ENCODE measurements at places on chromosomes 2 and 18. TPM values are rescaled to one million over a fixed set of nuclear protein-coding genes. Genes with fewer than 3 reads are reported as not detected.

GRCh38 chr2:163752267-163752666, 16.5 kb upstream of the FIGN start:
- no peak for DNase-seq

DNA sequence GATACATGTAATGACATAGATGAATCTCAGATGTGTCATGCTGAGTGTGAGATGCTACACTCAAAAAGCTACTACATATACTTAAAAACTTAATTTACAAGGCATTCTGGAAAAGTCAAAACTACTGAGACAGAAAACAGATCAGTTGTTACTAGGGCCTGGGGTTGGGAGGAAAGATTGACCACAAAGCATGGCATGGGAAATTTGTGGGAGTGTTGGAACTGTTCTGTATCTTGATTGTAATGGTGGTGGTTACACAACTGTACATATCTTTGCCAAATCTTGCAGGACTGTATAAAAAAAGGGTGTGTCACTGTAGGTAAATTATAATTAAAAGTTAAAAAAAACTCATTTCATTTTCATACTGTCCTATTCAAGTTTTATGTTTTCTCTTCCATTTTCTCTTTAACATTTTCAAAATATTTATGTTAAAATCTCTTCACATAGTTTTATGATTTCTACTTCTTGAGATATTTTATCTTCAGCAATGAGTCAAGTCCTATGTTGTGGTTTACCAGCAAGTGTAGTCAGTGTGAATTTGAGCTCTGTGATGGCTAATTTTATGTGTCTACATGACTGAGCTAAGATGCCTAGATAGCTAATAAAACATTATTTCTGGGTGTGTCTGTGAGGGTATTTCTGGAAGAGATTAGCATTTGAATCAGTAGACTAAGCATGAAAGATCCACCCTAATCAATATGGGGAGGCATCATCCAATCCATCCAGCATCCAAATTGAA, 58.6 kb upstream of the VRK2 start:
- DNase-seq = no peak

- no peak for DNase-seq
These were observed 1.3 kb downstream of the COLEC12 start for GRCh38 chr18:498931-499775.

- no peak for DNase-seq
These were observed 10.8 kb downstream of the ALPP start for GRCh38 chr2:232389327-232389726.

GRCh38 chr2:48380989-48381625, 148.8 kb upstream of the STON1 start:
- DNase-seq = no peak

CHN1 gene
- 2.3 TPM for total RNA-seq

DNA sequence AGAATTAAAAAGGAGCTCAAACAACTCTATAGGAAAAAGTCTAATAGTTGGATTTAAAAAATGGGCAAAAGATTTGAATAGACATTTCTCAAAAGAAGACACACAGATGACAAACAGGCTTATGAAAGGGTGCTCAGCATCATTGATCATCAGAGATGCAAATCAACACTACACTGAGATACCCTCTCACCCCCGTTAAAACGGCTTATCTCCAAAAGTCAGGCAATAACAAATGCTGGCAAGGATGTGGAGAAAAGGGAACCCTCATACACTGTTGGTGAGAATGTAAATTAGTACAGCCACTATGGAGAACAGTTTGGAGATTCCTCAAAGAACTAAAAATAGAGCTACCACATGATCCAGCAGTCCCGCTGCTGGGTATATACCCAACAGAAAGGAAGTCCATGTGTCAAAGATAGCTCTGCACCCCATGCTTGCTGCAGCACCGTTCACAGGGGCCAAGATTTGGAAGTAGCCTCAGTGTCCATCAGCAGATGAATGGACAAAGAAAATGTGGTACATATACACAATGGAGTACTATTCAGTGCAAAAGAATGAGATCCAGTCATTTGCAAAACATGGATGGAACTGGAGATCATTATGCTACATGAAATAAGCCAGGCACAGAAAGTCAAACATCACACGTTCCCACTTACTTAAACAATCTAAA, 46.7 kb upstream of the B3GNT7 start:
- DNase-seq = peak; percentile 10

DNA sequence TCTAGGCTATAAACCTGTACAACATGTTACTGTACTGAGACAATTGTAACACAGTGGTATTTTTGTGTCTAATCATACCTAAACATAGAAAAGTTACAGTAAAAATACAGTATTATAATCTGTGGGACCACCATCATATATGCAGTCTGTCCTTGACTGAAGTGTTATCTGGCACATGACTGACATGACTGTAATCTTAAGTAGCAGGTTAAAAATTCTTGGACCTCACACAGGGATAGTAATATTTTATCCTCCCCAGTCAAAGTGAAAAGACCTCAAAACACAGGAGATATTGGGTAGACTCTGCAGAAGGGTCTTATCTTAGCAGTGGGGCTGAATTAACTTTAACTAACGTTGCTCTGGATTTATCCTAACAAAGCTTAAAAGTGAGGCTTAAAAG, 4.9 kb upstream of the SCN9A start:
- DNase-seq = no peak

SERPINB3 gene
- not detected for total RNA-seq

RAB6C gene
- total RNA-seq = 0.15 TPM

- DNase-seq = no peak
These were observed 349.4 kb upstream of the SPRED2 start for GRCh38 chr2:65781756-65782155.

KCNG2 gene
- total RNA-seq = not detected

GRCh38 chr2:199430214-199430613, 27.5 kb downstream of the SATB2 start:
- DNase-seq = no peak

HRH4 gene
- total RNA-seq = 0.12 TPM

SEC11C gene
- total RNA-seq = 60.4 TPM

- no peak for DNase-seq
These were observed 54.7 kb downstream of the UGGT1 start for GRCh38 chr2:128145651-128146050.

GRCh38 chr2:62998949-62999348, 51.7 kb upstream of the OTX1 start:
- no peak for DNase-seq

ITGA6 gene
- total RNA-seq = 159 TPM

- DNase-seq = no peak
These were observed 27.9 kb downstream of the XDH start for GRCh38 chr2:31386648-31387047.

STK16 gene
- 41.9 TPM for total RNA-seq

- no peak for DNase-seq
These were observed 77.8 kb downstream of the RAPGEF4 start for GRCh38 chr2:172813314-172813888.

DNA sequence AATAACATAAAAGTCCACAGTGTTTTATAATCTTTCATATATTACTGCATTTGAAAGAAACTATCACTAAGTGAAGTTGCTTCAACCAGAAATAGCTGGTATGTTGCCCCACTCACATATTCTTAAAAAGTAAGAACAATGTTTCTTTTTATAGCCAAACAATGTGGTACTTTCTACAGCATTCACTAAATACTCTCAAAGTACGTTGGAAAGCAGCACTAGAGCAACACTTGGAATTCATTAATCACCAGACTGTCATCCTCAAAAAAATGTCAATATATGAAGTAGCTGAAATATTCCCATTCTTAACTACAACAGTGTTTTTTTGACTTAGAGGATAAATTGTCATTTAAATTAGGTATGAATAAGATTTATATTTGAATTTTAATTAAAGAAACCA, 32.8 kb downstream of the COBLL1 start:
- no peak for DNase-seq

TBR1 gene
- total RNA-seq = not detected

TP53I3 gene
- total RNA-seq = 91.7 TPM

GRCh38 chr18:44911773-44912172, 231.1 kb downstream of the SETBP1 start:
- DNase-seq = no peak

ERICH2 gene
- not detected for total RNA-seq

DNA sequence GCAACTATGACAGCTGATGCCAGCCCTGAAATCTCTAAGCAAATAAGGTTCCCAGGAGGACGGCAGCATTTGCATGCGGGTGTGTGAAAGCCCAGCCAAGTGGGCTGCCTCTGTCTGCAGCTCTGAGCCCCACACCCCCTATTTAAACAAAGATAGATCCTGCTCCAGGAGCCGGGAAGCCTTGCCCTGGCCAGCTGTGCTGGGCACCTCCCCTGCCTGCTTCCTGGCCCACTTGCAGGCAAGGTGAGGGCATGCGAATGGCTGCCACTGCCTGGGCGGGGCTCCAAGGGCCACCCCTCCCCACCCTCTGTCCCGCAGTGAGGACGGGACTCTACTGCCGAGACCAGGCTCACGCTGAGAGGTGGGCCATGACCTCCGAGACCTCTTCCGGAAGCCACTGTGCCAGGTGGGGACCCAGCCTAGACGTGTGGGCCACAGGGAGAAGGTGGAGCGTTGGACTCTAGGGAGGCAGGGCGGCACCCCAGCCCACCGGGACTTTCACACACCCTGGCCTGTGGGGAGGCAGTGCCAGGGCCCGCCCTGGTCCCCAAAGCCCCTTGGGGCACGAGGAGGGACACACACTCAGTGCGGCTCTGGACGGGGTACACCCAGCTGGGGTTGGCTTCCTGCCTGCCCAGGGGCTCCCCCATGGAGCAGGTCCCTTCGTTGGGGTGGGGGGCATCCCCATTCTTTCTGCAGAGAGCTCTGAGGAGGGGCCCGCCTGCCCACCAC, at the start of gene ANO7:
Gene ANO7 (plus strand): TSS at position 317 of the 732 bp plus-strand sequence. CDS start 1,387 bp downstream, outside the sequence.
- DNase-seq = peak; percentile 74

MAPK4 gene
- total RNA-seq = 1.6 TPM

GCG gene
- 55.2 TPM for total RNA-seq

GRCh38 chr2:33265584-33266338, 210.7 kb upstream of the RASGRP3 start:
- DNase-seq = no peak

RAB27B gene
- 16.0 TPM for total RNA-seq

DNA sequence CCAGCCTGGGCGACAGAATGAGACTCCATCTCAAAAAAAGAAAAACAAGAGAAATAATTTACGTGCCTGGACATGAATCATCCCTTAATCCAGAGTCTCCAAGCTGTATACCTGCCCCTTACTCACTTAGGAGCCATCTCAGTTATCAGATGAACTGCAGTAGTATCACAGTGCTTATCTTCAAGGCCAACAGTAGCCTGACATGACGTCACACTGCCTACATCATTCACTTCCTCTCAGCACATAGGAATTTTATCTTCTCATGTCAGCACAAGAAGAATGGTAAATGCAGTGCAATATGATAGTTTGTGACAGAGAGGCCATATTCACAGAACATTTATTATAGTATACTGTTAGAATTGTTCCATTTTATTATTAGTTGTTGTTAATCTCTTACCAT, 216.6 kb downstream of the SS18 start:
- DNase-seq = no peak

R3HDM1 gene
- 19.0 TPM for total RNA-seq

GRCh38 chr2:19747310-19748072, 154.3 kb downstream of the TTC32 start:
- no peak for DNase-seq

DNA sequence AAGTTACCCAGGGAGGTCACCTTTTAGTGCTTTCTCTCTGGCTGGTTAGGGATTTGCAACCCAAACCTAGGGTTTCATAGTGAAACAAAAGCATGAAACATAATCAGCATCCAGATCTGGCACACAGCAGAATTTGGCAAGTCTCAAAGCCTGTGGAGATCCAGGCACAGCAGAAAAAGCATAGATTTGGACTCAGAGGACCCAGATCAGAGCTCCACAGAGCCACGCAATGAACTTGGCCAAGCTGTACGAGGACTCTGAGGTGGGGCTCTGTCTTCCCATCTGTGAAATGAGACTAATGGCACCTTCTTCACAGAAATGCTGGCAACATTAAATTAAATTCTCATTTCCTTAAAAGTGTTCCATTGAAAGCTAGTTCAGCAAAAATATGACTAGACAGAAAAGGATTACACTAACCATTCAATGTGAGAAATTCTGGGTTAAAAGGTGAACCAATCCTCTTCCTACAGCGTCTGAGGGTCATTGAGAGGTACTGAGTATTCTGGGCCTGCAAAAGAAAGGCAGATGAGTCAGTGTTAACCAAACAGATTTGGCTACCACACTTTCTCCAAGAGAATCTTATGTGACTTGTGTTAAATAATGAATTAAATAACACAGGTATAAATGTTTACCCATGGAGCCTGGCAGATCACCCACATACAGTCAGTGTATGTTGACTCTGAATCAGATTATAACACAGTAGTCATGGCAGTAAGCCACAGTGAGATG, 266.3 kb downstream of the MREG start:
- no peak for DNase-seq

HTR2B gene
- 0.22 TPM for total RNA-seq

- DNase-seq = no peak
These were observed 67.4 kb upstream of the GALNT5 start for GRCh38 chr2:157190151-157190550.

- DNase-seq = no peak
These were observed 80.3 kb downstream of the SLC4A3 start for GRCh38 chr2:219707496-219708285.

GRCh38 chr2:178829299-178829960, 22.2 kb upstream of the TTN start:
- no peak for DNase-seq

SLC11A1 gene
- 1.7 TPM for total RNA-seq

CCL20 gene
- total RNA-seq = 13.6 TPM

MEP1B gene
- total RNA-seq = 11.3 TPM

TMEM37 gene
- 119 TPM for total RNA-seq

DNA sequence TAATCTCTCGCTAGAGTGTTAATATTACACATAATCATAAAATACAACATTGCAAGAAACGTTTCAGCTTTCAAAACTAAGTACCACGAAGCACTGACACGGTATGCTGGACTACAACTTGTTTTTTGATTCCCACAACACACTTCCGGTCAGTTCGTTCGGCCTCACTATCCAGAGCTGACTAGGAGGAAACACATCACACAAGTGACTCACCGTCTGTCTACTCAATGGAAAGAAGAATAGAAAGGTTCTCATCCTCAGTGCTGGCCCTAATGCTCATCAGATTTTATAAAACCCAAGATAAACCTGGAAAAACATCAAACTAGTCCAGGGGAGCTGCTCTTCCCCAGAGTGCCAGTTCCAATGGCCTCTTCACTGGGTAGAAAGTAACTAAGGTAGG, 42.9 kb downstream of the ZNF385B start:
- DNase-seq = no peak

CDK15 gene
- 1.4 TPM for total RNA-seq

ENOSF1 gene
- 66.3 TPM for total RNA-seq

CIB4 gene
- total RNA-seq = not detected

All from left colon (tissue), 2 donors.